ENCODE measurements at places on chromosomes 1 and 21.

DNA sequence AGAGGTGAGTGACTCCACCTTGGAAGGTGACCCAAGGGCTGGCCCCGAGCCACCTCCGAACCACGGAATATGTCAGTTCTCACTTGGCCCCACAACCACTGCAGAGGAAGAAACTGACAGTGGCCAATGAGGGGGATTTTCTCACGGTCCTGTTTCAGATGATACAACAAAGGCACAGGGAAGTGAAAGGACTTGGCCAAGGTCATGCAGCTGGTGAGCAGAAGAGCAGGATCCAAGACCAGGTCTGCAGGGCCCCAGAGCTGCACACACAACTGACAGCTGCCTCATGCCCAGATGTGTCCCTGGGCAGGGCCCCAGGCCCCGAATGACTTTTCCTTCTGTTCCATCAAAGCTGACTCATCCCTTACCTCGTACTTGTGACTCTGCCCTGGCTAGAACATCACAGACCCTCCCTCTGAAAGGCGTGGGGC is 25.8 kb upstream of the EVA1B start:
- DNase-seq: no peak

GRCh38 chr1:26697978-26698849 is 2.4 kb downstream of the ARID1A start:
- DNase-seq: peak; percentile 89

GRCh38 chr1:9849691-9850441 is 26.1 kb upstream of the CLSTN1 start:
- no peak for DNase-seq

DNA sequence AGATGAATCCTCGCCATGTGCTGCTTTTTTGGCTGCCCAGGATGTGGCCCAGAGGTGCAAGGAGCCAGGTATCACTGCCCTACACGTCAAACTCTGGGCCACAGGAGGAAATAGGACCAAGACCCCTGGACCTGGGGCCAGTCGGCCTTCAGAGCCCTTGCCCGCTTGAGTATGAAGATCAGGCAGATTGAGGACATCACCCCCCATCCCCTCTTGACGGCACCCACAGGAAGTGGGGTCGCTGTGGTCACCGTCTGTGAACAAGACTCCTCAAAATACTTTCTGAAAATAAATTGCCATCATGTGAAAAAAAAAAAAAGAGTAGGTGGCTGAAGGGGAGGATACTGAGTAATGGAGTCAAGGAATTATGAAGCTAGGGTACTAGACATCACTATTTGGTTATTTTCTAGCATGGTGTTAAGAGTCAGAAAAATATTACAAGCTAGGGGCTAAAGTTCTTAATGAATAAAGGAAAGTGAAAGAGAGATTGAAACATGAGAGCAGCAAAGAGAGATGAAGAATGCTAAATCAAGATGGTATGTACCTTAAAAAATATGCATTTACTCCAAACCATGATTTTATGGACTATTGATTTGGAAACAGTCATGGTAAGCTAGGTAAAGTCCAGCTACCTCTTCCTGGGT is 84.9 kb downstream of the CLEC20A start:
- DNase-seq: no peak

- DNase-seq: no peak
These were observed 800 bp downstream of the HIPK1 start for GRCh38 chr1:113929750-113930498.

DNA sequence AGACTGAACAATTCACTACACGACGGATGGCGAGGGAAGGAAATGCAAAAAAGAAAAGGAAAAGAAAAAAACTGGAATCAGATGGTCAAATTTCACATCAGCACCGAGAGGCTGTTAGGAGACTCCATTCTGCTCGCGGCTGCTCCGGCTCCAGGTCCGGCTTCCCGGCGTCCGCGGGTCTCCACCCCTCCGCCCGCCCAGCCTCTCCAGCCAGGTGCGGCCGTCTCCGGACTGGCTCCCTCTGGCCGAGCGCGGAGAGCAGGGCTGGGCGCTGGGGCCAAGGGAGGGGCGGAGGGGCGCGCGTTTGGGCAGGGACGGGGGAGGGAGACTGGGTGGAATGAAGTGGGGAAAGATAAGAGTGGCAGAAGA is 332 bp downstream of the KCNJ6 start:
- no peak for DNase-seq

- DNase-seq: no peak
These were observed 4.9 kb downstream of the RGS1 start for GRCh38 chr1:192580351-192580962.

- no peak for DNase-seq
These were observed 29.4 kb upstream of the DYRK1A start for GRCh38 chr21:37337179-37337578.

- no peak for DNase-seq
These were observed 81.2 kb upstream of the WNT4 start for GRCh38 chr1:22224091-22224490.

- DNase-seq: no peak
These were observed 120.3 kb downstream of the KCNK2 start for GRCh38 chr1:215202868-215203267.

DNA sequence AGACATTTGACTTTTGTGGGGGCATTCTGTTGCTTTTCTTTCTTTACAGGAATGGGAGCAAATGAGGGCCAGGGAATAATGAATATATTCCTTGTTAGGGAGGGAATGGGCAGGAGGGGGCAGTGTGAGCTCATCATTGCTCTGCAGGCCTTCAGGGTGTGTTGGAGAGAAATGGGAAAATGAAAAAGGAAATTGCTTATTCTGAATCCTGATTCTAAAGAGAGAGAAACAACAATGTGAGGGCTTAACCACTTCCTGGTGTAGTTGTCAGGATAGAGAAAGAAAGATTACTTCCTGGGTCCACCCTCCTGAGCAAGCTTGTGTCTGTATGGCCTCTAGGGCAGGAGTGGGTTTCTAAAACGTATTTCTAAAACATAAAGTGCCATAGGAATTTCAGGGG is 28.3 kb downstream of the VANGL2 start:
- DNase-seq: no peak

- no peak for DNase-seq
These were observed 18.4 kb downstream of the CEP170 start for GRCh38 chr1:243236604-243237252.

DNA sequence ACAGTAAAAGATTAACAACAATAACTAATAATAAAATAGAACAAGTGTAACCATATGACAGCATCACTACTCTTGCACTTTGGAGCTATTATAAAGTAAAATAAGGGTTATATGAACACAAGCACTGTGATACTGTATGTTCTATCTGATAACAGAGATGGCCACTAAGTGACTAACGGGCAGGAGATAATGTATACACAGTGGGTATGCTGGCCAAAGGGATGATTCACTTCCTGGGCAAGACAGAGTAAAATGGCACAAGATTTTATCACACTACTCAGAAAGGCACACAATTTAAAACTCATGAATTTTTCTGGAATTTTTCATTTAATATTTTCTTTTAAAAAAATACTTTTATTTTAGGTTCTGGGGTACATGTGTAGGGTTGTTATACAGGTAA is 12.3 kb downstream of the SLC9C2 start:
- DNase-seq: no peak

DNA sequence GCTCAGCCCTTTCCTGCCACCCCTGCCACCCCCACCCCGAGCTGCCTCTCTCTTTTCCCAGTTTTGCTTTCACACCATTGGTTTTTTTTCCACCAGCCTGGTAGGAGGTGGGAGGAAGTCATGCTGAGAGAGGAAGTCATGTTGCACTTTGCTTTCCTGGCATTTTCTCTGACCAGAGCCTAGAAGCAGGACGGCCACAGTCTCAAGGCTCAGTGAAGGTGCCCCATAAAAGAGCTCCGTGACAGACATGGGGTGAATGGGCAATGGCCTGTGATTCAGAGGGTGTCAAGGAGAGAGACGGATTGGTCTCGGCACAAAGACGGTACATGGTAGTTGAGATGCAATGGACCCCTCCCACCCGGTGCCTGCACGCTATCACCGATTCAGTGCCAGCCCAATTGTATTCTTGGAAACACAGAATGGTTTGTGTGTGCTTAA is 42.1 kb upstream of the DMRTB1 start:
- DNase-seq: no peak

DNA sequence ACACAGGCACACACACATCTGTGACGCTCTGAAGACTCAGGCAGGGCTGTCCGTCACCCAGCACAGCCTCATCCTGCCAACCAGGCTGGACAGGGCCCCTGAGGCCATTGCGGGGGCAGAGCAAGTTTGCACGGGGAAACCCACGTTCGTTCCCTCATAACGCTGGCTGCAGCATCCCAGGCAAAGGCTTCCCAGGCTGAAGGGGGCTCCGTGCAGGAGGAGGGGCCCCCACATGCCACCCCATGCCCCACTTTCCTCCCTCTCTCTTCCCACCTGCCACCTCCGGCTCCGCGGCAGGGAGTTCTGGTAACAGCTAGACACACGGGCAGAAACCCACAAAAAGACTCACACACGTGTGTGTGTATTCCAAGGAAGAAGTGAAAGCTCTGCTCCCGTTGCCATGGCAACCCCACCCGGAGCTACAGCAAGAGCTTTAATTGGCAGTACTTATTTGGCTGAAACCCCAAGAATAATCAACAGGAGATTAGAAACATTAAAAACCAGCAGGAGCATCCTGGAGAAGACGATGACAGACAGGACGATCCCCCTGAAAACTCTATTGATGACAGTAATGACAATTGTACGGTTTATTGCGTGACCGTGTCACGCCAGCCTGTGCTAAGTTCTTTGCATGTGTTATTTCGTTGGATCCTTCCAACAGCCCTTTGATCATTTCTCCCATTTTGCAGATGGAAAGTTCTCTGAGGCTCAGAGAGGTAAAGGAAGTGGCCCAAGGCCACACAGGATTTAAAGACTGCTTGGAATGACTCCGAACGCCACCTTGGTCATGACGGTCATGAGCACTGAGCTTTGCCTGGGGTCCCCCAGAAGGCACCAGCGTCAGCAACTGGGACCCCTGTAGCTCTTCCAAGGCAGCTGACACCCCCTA is 247.1 kb downstream of the NPHP4 start:
- DNase-seq: no peak

- no peak for DNase-seq
These were observed 150.6 kb upstream of the ZC3H12A start for GRCh38 chr1:37323486-37324377.

- no peak for DNase-seq
These were observed 15.9 kb upstream of the OLFML3 start for GRCh38 chr1:113963281-113963906.

- no peak for DNase-seq
These were observed 60.3 kb upstream of the LRRC8D start for GRCh38 chr1:89760496-89760895.

- no peak for DNase-seq
These were observed 180.5 kb downstream of the FCRL5 start for GRCh38 chr1:157371826-157372225.

DNA sequence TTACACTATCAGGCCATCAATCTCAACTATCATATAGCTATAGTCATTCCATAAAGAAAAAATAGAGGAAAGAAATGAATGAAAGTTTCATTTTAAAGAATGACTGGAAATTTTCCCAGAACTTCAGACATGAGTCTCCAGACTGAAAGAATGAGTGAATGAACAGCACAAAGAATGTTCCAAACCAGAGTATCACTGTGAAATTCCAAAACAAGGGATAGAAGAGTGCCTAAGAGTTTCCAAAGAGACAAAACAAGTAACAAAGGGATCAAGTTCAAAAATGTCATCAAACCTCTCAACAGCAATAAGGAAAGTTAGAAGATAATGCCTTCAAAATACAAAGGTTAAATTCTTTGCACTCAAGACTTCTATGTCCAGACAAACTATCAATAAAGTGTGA is 114.9 kb downstream of the DENND1B start:
- no peak for DNase-seq

- no peak for DNase-seq
These were observed 91.9 kb upstream of the COG2 start for GRCh38 chr1:230550428-230550827.

- DNase-seq: no peak
These were observed 156.1 kb downstream of the CTH start for GRCh38 chr1:70567167-70567566.

GRCh38 chr1:200636681-200637080 is 16.1 kb upstream of the KIF14 start:
- no peak for DNase-seq

DNA sequence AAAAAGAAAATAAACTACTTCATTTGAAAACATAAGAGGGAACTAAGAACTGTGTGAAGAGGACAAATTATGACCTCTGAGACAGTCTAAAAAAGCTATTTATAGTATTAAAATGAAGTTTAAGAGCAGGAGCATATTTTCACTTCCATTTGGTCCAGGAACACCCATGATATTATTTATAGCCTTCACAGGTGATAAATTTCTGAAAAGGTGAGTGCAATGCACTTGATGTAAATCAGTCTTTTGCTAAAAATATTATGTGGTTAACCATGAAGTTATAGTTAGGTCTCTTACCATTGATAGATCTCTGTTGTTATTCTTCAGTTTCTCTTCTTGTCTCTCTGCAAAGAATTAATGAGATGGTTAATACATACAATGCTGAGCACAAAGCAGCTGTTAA is 14.7 kb downstream of the TMCO1 start:
- DNase-seq: no peak

DNA sequence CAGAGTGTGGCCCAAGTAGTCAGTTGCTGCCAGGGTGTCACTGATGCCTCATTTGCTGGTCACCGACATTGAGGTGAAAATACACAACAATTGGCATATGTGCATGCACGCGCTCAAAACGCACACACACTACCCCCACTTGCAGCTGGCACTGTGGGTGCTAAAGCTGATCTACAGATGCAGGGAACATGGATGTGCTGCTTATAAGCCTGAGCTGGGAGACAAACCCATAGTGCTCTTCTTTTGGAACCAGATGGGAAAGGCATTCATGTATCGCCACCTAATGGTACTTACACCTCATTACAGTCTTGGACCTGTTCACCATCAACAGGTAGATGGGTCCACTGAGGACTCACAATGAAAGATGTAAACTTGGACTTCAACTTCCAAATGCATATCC is 70.3 kb upstream of the CAMK1G start:
- DNase-seq: no peak

GRCh38 chr1:174239541-174239940 is 80.2 kb downstream of the RABGAP1L start:
- no peak for DNase-seq

- no peak for DNase-seq
These were observed 67.7 kb downstream of the GPATCH2 start for GRCh38 chr1:217563179-217563578.

DNA sequence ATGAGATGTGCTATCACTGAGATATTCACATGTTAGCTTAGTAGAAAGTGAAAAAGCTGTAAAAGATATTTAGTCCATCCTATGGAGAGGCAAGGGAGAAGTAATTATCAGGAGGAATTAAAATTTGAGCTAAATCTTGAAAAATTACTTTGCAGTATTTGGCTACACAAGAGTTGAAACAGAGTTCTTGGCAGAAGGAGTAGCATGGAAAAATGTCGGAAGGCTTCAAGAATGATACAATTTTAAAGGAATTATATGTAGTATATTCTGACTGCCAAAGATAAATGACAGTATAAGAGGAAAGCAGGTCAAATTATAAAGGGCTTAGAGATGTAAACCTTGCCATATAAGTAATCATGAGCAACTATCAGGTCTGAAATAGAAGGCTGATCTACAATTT is 518.9 kb downstream of the BRINP3 start:
- DNase-seq: no peak

- no peak for DNase-seq
These were observed 172.7 kb upstream of the FGGY start for GRCh38 chr1:59124166-59124565.
